ENCODE measurements at places on chromosomes 16 and 17.

GRCh38 chr16:68233835-68234187 lies 2.1 kb downstream of the ESRP2 start:
- DNase-seq = no peak

DNA sequence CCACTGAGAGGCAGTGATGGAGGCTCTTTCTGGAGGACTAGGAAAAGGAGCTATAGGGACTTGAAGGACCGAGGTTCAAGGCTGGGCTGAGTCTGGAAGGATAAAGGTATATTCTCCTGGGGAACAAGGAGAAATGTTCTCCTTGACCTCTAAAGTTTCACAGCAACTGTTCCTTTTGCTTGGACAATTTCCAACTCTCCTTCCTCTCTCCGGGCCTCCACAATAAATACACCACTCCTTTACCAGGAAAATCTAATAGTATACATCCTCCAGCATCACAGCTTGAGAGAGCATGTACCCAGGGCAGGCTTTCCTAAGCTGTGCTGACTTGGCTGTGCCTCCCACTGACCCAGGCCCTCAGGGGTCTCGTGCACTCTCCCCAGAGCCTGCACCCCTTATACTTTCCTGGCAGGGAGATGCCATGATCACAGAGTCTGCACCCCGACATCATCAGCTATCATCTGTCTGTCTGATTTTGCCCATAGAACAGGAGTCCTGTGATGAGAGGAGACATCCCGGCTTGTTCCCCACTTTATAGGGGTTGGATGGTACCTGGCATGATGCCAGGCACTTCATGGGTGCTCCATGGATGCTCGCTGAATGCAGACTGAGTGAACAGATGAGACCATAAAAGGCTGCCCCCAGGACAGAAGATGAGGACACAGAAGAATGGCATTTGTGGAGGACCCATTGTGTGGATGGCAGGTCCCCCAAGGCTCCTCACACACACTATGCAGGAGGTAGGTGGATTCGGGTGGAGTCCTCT lies 582.6 kb upstream of the CDH5 start:
- no peak for DNase-seq

- peak; percentile 46 for DNase-seq
Observed at GRCh38 chr16:70770626-70771552, 30.1 kb downstream of the VAC14 start.

DNA sequence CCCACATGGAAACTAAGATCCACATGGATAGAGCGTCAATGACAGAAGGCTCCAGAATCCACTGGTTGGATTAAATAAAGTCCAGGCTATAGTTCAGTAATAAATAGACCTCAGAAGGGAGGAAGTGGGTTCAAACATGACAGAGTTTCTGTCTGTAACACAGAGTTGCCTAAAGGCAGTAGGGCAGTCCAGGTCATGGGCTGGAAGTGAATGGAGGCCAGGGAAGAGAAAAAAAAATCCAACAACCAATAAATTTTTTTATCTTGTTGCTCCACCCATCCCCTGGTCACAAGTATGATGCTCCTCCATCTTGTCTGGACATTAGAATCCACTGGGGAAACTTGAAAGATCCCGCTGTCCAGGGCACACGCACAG lies 92.4 kb downstream of the RGS9 start:
- no peak for DNase-seq

DNA sequence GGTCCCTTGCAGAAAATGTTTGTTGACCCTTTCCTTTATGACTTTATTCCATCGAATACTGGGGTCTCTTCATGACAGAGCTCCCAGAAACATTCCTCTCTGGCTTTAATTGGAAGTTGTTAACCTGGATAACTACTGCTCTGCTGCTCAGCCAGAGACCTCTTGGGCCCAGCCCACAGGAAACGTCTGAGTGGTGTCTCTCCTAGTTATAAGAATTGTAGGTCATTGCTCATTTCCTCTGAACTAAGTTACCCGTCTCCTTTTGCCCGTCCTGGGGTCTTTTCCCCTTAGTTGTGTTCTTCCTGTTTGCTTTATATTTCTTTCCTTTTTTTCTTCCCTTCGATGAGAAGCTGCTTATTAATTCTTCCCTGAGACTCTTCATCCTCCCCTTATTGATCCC lies 9.0 kb downstream of the MAP2K6 start:
- no peak for DNase-seq

DNA sequence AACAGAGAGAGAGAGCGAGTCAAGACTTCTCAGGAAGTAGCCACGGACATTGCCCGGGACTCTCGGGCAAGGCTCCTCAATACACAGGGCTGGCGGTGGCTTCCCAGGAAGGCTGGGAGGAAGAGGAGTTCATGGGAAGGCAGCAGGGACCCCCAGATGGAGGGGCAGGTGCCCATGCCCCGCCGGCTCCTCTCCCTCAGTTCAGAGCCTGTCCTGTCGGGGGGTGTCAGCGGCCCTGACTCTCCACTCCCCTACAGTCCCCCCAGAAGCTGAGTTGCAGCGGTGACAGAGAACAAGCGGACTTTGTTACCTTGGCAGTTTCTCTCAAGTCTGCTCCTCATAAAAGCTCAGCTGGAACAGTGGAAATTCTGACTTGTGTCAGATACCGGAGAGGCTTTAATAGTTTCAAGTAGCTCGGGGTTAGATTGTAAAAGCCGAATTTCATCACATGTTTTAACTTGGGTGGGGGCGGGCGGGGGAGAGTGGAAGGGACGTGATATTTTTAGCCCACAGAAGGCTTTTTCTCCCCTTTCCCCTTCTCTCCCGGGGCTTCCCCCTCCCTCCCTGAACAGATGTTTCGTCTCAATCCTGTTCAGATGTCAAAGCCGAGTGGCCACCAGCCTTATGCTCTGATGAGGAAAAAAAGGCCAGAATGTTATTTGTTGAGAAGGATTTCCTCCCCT lies 65.2 kb downstream of the NKD1 start:
- no peak for DNase-seq

Measured in left ventricle myocardium inferior (tissue), 1 donor.